ENCODE measurements at places on chromosomes 7 and 10.

GRCh38 chr7:69067397-69067796 is 530.9 kb upstream of the AUTS2 start:
- DNase-seq = no peak

- DNase-seq = no peak
Observed at GRCh38 chr10:87534173-87534858, 29.6 kb downstream of the MINPP1 start.

DNA sequence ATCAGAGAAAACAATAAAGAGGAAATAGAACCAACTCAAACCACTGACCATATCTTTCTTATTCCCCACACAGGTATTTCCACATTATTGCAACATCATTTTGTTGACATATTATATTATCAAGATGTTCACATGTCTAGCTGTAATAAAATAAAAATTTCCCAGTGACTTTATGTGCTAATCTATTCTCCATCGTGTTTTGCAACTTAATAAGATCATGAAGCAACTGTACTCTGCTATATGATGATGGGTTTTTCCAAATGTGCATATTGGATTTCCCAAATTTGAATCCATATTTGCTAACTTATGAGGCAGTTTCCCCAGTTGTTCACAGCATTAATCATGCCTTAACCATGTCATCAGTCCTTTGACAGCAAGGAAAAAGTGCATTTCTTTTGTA is 127.8 kb downstream of the ITGB8 start:
- DNase-seq = no peak

GRCh38 chr10:129545261-129545660 is 78.2 kb downstream of the MGMT start:
- DNase-seq = no peak

DNA sequence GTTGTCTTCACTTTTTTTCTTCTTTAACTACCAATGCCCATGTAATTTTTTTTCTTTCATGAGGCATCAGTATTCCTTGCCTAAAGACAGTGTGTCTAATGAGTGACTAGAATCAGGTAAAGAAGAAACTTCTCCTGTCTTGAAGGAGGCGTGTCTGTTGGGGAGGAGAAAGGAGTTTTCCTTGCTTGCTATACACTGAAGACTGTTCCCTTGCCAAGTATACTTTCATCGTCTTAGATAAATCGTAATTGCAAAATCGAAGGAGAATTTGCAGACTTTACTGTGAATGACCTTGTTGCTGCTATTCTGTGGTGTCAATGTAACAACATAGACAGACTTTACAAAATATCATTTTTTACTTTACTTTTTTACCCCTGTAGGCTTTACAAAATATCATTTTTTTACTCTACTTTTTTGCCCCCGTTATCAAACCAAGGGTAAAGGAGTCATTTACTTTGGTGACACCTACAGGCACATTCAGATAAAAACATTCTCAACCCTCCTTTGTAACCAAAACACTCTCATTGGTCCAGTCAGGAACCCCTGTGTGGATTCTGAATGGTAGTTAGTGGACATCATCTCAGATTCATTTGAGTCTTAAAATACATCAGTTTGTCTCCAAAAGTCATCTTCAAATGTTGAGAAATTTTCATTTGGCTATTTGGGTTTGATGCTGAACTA is 232.4 kb downstream of the AHR start:
- DNase-seq = no peak

DNA sequence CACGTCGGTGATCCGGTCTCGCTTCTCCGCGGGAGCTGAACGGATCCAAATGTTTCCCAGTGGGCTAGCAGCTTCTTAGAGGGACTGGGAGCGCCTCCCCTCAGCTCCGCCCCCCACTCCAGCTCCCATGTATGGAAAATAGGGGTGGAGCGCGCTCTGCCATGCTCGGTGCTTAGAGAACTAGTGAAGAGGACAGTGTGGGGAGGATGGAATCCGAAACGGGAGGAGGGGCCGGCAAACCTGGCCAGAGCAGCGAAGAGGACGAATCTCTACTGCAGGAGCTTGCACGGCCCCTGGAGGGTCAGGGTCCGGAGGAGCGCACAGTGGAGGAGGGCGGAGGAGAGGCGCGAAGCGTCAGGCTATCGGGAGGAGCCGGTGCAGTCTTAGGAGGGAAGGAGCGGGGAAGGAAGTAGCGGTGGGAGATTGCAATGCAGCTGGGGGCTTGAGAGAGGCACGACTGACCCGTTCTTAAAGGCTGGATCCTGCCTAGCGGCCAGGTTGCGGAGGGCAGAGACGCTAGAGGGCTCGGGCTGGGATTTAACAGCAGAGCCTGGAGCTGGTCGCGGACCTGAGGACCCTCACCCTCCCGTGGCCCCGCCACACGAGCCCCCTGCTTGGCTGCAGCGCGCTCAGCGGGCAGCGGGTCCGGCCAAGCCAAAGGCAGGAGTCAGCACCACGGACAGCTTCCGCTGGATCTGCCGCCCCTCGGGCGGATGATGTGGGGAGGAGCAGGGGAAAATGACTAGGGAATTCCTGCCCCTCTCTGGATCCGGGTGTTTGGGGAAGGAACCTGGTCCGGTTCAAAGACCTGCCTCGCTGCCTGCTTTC is at the start of gene PRLHR:
PRLHR (minus strand) TSS at position 51 of the 828 bp plus-strand sequence. CDS start 404 bp downstream, outside the sequence.
- DNase-seq = no peak

DNA sequence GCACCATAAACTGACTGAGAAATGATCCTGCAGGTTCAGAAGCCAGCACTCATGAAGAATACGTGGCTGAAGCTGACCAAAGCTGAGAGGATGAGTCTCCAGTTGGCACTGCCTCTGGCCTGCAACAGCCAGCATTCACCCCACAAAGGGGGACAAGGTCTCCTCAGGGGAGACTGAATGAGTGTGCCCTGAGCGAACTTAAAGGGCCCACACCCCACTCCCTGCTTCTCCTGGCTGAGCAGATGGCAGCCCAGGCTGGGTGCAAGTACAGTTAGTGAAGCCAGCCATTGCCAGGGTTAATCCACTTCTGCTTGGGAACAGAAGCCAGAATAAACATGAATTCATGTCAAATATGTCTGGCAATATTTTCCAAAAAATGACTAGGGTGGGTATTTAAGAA is 98.1 kb downstream of the PPP1R17 start:
- no peak for DNase-seq

DNA sequence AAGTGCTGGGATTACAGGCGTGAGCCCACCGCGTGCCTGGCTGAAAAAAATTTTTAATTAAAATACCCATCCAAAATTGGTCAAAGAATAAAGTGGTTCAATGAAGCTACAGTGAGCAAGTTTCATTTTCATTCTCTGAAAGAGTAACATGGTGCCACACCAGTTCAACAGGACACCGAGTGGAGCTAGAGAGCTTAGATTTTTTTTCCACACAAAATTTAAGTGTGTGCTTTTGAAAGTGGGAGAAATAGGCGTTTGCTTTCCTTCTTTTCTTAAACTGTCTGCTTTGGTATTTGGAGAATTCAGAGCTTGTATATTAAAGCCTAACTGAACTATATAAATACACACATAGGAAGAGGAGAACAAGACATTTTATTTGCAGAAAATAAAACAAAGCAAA is 43.4 kb downstream of the BPGM start:
- no peak for DNase-seq

DNA sequence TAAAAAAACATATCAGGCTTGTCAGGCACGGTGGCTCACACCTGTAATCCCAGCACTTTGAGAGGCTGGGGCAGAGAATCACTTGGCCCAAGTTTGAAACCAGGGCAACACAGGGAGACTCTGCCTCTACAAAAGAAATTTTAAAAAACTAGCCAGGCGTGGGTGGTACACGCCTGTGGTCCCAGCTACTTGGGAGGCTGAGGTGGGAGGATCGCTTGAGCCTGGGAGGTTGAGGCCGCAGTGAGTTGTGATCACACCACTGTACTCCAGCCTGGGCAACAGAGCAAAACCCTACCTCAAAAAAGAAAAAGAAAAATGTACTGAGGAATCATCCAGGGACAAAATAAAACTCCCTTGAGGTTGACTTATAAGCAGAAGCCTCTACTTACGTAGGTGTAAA is 149.9 kb upstream of the KLF14 start:
- no peak for DNase-seq

GRCh38 chr10:60384011-60384410 is 5.7 kb downstream of the ANK3 start:
- no peak for DNase-seq

DNA sequence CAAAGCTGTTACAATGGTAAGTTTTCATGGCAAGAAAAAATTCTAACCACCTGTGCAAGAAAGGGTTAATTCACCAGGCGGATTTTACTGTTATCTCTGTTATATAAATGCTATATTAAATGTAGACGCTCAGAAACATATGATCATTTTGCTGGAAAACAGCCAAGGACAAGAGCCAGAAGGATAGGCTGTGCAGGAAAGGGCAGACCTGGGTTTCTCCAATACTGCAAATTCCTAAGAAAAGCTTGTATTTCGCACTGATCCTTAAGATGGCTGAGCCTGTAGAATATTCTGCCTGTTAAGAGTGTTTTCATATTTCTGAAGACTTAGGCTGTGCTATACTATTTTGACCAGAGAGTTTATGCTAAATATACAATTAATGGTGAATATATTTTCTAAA is 564.1 kb upstream of the KCND2 start:
- no peak for DNase-seq

GRCh38 chr10:92990615-92991014 is 70.0 kb upstream of the CYP26C1 start:
- DNase-seq = no peak

DNA sequence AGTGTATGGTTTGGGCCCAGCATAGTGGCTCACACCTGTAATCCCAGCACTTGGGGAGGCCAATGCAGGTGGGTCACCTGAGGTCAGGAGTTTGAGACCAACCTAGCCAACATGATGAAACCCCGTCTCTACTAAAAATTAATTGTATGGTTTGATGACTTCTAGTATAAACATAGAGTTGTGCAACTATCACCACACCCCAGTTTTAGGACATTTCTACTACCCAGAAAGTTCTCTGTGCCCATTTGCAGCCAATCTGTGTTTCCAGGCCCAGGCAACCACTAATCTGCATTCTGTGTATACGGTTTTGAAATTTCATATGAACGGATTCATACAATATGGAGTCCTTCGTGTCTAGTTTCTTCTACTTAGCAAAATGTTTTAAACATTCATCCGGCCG is 20.0 kb downstream of the CLIP2 start:
- no peak for DNase-seq

DNA sequence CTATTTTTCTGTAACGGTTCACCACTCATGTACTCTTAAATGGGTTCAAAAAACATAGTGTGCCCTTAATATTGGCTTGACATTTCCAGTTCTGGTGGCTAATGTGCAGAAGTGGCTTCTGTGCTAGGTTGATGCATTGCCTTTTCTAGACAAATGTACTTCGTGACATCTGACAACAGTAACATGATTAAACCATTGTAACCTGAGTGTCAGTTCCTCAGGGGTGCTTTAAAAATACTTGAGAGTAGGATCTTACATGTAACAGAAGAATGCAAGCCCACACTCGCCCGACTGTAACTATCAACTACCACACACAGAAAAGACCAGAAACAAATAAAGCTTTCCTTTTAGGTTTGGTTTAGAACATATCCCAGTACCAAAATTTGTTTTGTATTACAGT is 393.4 kb upstream of the NFE2L3 start:
- DNase-seq = peak; percentile 81

DNA sequence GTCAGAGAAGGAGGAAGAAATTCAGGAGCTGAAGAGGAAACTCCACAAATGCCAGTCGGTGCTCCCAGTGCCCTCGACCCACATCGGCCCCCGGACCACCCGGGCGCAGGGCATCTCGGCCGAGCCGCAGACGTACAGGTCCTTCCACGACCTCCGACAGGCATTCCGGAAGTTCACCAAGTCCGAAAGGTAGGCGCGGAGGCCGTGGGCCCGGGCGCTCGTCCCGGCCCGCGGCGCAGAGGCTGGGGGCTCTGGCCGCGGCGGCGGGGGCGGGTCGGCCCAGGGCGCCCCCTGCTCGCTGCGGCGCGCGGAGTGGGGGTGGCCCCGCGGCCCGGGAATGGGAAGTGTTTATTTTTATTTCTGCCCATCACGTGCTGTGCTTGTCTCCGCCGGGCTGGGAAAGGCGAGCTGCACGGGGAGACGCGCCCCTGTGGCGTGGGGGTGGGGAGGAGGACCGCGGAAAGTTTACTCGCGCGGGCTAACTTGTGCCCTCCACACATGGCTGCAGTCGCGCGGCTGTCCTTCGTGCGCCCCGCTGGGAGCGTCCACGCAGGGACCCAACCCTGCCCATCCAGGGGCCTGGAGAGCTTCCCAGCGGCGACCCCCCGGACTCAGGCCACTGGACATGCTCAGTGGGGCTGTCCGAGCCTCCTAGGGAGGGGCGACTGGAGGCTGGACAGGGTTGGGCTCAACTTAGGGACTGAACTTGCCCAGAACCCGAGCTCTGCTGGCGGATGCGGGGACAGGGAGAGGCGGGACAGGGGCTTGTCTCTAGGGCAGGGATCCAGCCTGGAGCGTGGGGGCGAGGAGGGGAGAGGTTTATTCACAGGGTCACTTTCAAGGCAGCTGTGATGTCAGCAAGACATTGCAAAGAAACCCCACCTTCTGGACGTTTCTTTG is 82.6 kb upstream of the PRKG1 start:
- no peak for DNase-seq

- DNase-seq = peak; percentile 46
Observed at GRCh38 chr7:127943541-127944521, 87.4 kb downstream of the LRRC4 start.

DNA sequence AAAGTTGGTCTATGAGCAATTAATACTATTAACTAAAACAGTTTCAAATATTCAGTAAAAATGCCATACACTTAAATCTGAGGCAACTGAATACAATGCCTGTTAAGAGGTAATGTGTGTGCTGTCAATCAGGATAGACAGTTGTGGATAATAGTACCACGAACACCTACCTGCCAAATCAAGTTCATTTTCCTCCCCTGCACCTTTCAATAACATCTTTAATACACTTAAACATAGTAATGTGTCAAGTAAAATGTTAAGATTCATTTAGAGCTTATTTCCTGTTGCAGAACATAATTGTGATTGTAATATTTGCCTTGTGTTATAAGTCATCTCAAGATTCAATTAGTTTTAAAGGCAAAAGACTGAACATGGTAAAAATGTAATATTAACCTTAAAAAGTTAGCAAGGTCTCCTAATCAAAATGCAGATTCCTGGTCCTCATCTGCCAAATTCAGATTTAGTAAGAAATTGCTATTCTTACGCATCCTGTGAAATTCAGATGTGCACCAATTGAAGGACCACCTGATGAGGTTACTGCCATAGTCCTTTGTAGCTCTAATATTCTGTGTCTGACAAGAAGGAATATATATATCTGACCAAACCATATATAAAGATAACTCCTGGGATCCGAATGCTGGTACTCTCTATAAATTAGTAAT is 37.1 kb downstream of the COL1A2 start:
- DNase-seq = no peak

- no peak for DNase-seq
Observed at GRCh38 chr7:101950450-101951119, 133.2 kb downstream of the CUX1 start.

GRCh38 chr10:133219782-133220181 is 10.2 kb upstream of the UTF1 start:
- no peak for DNase-seq

- no peak for DNase-seq
Observed at GRCh38 chr10:103663802-103664201, 170.3 kb downstream of the NEURL1 start.

GRCh38 chr7:25322473-25322872 is 94.2 kb upstream of the NPVF start:
- no peak for DNase-seq

Measured in NCI-H1436 (cell line).